ENCODE measurements at places on chromosomes 5 and 9.

GRCh38 chr9:135221951-135222631 is 134.6 kb downstream of the OLFM1 start:
- DNase-seq: peak; percentile 50

DNA sequence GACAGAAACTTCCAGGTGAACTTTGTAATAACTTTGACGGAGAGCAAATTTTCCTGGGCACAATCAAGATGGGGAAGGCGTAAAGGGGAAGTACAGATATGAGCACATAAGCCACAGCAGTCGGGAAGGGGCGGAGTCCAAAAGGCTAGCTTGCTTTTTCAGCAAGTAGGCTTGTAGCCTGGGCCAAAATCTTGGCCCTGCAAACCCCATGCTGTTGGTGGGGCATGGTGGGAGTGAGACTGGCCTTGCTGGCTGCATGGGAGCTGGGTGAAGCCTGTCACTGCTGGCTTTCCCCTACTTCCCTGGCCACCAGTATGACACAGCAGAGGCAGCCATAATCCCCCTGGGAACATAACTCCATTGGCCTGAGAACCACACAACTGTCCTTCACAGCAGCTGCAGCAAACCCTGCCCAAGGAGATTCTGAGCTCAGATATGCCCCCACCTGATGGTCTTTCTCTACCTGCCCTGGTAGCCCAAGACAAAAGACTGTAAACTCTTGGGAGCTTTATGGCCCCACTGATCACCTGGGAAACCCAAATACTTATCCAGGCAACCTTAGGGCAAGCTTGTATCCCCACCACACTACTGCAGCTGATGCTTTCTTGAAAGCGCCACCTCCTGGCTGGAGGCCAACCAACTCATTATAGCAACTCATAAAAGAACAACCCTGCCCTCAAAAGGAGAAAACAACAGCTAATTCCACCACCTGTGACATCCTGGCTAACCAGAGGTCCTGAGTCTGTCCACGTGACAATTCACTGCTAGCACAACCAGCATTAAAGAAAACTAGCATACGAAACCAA is 24.0 kb downstream of the DCTN4 start:
- DNase-seq: no peak

- DNase-seq: peak; percentile 75
These were observed 188.8 kb downstream of the MTRR start for GRCh38 chr5:8057769-8058168.

DNA sequence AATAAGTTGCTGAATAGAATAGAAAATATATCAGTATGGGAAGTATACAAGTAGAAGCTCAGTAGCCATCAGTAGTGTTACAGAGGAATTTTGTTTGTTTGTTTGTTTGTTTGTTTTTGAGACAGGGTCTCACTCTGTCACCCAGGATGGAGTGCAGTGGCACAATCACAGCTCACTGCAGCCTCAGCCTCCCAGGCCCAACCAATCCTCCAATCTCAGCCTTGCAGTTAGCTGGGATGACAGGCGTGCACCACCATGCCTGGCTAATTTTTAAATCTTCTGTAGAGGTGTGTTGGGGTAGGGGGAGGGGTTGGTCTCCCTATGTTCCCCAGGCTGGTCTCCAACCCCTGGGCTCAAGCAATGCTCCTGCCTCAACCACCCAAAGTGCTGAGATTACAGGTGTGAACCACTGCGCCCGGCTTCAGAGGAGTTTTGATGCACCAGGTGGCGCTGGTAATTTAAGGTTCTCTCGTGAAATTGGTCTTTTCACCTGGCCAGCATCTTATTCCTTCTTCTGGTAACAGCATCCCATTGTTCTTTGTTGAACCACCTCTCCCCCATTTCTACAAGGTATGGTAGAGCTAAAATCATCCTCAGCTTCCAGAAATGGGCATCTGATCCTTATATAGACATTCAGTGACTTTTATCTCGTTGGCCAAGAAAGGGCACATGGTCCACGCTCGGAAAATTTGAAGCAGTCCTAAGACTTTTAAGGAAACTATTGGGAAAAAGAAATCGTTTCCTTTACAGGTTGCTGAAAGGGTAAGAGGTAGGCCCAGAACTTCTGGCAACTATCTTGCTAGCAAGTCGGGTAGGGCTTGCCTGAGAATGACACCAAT is 157.1 kb downstream of the ARRDC3 start:
- no peak for DNase-seq

GRCh38 chr5:90226433-90227099 is 183.0 kb downstream of the CETN3 start:
- DNase-seq: no peak

GRCh38 chr9:125095821-125096443 is 47.4 kb downstream of the SCAI start:
- no peak for DNase-seq

GRCh38 chr9:99867536-99867935 is 38.9 kb upstream of the STX17 start:
- DNase-seq: no peak

DNA sequence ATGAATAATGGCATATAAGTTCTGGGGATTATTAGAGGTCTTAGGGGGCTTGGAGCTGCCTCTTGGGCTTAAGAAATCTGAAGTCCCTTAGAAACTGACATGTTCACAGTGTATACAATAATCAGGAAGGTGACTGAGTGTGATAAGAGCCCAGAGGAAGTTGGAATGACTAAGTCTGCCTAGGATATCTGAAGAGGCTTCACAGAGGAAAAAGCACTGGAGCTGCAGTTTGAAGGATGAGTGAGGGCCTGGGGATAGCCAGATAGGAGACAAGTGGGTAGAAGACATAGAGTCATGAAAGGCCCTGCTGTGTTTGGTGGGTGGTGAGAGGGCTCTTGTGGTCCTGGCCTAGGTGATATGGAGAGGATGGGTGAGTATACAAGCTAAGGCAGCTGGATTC is 8.8 kb downstream of the NEUROG1 start:
- no peak for DNase-seq

DNA sequence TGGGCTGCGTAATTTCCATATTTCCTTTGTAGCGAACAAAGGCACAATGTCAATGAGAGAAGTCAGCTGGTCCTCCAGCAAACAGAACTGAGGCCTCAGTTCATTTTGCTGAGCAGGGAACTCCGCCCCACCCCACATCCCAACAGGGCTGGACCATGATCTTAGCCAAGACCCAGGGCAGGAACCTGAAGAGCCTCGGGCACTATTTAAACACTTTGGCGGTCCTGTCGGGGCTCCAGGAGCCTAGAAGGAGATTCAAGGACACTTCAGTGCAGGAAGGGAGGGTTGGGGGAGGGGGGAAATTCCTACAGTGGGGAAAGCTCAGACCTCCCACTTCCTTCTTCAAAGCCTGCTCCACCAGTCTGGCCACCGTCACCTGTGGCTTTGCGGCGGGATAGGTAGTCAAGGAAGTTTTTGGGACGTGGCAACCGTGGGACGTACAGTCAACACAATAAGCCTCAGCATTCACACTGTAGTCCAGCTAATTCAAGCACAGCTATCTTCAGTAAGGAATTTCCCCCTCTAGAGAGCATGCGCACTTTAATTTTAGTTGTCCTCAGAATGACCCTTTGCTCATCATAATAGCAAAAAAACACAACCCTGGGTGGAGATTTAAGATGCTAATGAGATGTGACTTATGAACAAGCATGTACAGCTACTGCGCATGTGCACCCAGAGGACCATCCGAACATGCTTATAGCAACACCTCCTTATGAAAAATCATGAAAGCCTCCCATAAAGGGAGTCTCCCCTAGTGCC is 30.9 kb downstream of the S1PR3 start:
- no peak for DNase-seq

DNA sequence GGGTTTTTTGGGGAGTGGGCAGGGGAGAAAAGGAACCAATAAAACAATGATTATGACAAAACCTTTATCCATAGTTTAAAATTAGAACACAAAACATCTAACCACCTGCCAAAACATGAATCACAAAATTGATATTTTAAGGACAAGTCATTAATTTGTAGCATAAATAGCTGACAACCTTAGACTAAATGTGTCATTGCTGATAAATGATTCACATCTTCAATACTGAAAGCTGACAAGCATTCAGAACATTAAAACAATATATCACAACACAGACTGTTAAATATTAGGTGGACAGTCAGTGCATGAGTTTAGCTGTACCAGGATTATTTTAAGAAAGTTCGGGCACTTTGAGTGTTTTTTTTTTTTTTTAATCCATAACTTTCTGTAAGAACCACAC is 71.5 kb downstream of the NR3C1 start:
- DNase-seq: no peak

- DNase-seq: no peak
These were observed 64.3 kb upstream of the IER5L start for GRCh38 chr9:129242191-129242941.

DNA sequence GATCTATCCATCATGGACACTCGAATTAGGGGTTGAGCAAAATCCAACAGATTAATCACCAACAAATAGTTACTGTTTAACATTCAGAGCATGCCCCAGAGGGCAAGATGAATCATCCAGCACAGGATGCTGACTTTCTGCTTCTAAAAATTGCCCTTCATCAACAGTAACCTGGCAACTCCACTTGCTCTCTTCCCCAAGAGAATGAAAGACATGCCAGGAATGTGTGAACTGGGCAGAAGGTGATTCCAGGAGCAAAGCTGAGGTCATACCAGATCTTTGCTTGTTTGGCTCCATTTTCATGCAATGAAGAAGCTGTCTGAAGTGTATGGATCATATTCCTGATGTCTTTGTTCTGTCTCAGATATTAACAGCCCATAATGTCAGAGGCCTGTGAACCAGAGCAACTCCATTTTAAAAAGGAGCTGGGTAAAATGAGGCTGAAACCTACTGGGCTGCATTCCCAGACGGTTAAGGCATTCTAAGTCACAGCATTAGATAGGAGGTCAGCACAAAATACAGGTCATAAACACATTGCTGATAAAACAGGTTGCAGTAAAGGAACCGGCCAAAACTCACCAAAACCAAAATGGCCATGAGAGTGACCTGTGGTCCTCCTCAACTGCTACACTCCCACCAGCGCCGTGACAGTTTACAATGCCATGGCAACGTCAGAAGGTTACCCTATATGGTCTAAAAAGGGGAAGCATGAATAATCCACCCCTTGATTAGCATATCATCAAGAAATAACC is 2.5 kb upstream of the ZNF367 start:
- DNase-seq: peak; percentile 3

- no peak for DNase-seq
These were observed 151.2 kb downstream of the TSSK1B start for GRCh38 chr5:113283558-113283957.

- no peak for DNase-seq
These were observed 76.1 kb downstream of the MAMDC2 start for GRCh38 chr9:70119786-70120185.

DNA sequence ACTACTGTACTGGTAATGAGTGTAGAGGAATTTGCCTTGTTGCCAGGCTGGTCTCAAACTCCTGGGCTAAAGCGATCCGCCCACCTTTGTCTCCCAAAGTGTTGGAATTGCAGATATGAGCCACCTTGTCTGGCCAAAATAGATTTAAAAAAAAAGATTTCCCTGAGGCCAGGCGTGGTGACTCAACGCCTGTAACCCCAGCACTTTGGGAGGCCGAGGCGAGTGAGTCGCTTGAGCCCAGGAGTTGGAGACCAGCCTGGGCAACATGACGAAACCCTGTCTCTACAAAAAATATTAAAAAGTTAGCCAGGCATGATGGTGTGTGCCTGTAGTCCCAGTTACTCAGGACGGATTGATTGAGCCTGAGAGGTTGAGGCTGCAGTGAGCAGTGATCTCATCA is 62.5 kb downstream of the IPO11 start:
- no peak for DNase-seq
